ENCODE measurements at places on chromosomes 5 and 9.

- DNase-seq = no peak
Observed at GRCh38 chr9:113675475-113675941, 200.6 kb upstream of the ZNF618 start.

- no peak for DNase-seq
Observed at GRCh38 chr5:147018812-147019211, 140.3 kb upstream of the PPP2R2B start.

GRCh38 chr9:136462664-136463063 lies 20.2 kb downstream of the SEC16A start:
- no peak for DNase-seq

GRCh38 chr9:113991714-113992113 lies 86.4 kb downstream of the AMBP start:
- no peak for DNase-seq

GRCh38 chr5:40904994-40905306 lies 4.3 kb upstream of the C7 start:
- no peak for DNase-seq

DNA sequence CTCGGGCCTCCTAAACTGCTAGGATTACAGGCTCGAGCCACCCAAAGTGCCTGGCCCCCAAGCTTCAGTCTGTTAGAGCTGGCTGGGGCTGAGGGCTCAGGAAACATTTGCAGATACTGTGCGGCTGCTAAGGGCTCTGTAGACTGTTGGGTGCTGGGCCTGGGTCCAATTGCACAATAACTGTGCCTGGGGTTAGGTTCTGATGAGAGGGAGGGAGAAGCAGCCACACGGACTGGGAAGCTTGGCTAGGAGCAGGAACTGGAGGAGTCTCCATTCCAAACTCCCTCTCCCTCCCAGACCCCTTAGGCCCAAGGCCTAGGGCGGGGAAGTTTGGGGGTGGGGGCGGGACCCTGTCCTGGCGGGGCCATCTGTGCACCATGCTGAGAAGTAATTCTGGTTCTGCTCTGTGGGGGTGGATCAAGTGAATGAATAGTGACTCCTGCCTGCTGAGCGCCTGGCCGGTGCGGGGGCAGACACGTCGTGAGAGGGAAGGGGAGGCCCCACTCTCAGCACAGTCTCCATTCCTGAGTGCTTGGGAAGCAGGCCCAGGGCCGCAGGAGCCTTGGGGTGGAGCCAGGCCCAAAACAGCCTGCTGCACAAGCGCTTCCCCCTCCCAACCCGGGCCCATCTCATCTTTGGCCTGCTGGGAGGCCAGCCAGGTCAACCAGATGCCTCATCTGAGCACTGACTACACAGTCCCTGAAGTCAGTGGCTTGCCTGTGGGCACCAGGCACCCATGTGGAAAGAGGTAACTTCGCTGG lies 1.5 kb downstream of the ASS1 start:
- no peak for DNase-seq

DNA sequence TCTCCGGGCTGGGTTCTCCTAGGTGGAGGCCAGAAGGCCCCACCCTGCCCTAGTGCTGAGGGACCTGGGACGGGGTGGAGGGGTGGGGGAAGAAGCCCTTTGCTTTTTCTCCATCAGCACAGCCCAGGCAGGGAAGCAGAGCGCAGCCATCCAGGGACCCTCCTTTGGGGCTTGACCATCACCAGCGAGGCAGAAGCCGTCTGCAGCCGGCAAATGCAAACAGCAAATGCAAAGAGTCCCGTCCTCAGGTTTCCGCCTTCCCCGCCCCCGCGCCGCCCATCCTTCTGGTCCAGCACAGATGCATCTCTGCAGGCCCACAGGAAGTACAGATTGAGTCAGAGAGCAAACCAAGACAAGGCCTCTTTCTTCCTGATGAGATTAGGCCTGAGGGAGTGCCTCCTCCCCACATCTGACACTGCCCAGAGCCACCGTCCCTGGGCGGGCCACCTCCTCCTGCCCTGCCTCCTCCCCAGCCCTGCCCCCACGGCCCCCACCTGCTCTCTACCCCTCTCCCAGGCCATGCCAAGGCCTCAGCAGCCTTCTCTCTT lies 23.4 kb downstream of the CORO2A start:
- no peak for DNase-seq

Data from stimulated activated CD4-positive, alpha-beta T cell treated with anti-CD3 and anti-CD28 coated beads, Interleukin-1b, Interleukin-23, amount 100 ng/mL, for 1 hour (primary cell).